Gastrocnemius medialis (tissue), 4 donors: ENCODE measurements at places on chromosomes 3 and 15. TPM values are rescaled to one million over a fixed set of nuclear protein-coding genes. Genes with fewer than 3 reads are reported as not detected.

TPRG1 gene
- total RNA-seq, result 9.0 TPM

DNA sequence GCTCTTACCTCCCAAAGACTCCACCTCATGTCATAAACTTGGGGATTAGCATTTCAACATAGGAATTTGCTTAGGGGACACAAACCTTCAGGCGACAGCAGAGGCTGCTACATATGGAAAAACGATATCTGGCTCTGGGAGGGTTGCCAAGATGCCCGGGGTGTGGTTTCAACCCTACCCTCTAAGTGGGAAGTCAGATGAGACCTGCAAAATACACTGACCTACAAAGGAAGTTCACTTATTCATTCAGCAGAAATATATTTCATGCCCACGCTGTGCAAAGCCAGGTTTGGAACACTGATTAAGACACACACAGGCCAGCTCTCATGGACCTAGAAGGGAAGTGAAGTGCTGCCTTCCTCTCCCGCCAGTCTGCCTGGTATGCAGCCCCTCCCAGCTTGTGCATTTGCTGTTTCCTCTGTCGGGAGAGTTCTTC is 239.3 kb downstream of the FEZF2 start:
- no peak overlapping the region for H3K4me3 ChIP-seq
- H3K36me3 ChIP-seq, result no peaks in the 10 kb centered on the region
- peak; percentile 83 for DNase-seq
- peaks cover 46% of the 10 kb centered on the region for H3K4me1 ChIP-seq
- H3K27me3 ChIP-seq, result no peaks in the 10 kb centered on the region
- peak overlapping the region; percentile 70 for H3K27ac ChIP-seq

DNA sequence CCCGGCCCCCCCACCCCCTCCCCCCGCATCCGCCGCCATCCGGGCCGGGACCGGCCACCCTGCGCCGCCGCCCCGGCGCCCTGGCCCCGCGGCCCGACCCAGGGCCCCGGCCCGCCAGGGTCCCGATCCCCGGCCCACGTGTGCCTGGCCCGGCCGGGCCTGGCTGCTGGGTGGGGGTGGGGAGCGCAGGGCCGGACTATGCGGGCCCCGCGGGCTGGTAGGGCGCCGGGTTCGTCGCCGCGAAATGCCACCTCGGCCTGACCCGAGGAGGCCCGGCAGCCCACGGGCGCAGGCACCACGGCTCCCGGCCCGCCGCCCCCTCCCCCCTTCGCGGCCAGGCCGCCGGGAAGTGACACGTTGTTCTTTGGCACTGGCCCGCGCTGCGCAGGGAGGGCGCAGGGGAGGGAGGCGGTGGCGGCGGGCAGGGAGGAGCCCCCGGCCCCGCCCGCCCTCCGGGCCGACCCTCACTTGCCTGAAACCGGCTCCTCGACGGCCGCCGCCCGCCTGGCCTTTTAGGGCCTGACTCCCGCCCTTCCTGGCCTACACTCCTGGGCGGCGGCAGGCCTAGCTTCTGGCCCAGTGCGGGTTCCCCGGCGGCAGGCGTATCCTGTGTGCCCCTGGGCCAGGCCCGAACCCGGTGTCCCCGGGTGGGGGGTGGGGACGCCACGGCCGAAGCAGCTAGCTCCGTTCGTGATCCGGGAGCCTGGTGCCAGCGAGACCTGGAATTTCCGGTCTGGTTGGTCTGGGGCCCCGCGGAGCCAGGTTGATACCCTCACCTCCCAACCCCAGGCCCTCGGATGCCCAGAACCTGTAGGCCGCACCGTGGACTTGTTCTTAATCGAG is 515 bp downstream of the EIF4G1 start:
- DNase-seq, result peak; percentile 84
- no peaks in the 10 kb centered on the region for H3K27me3 ChIP-seq
- H3K4me1 ChIP-seq, result peaks cover 51% of the 10 kb centered on the region
- H3K27ac ChIP-seq, result peak overlapping the region; percentile 99
- peak overlapping the region; percentile 73 for H3K4me3 ChIP-seq

- no peak overlapping the region for H3K4me3 ChIP-seq
- H3K27ac ChIP-seq, result no peak overlapping the region
- no peak for DNase-seq
- H3K27me3 ChIP-seq, result no peaks in the 10 kb centered on the region
- peaks cover 3% of the 10 kb centered on the region for H3K4me1 ChIP-seq
- H3K36me3 ChIP-seq, result peaks cover 6% of the 10 kb centered on the region
Observed at GRCh38 chr3:107251819-107252218, 125.4 kb upstream of the CCDC54 start.

DNA sequence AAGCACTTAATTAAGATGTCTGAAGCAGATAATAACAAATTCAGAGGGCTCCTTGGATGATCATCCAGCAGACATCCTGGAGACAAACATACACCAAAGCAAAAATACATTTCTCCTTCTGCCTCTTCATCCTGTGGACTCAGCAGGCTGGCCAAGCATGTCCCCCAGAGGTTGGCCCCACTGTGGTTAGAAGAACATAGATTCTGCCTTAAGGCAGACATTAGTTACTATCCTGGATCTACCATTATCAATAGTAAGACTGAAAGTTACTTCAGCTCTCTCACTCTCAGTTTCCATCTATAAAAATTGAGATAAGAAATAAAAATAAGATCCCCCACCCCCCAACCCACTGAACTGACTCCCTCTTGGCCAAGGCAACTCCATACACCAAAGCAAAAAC is 28.6 kb upstream of the TGFBR2 start:
- H3K4me1 ChIP-seq, result peaks cover 12% of the 10 kb centered on the region
- H3K4me3 ChIP-seq, result no peak overlapping the region
- no peaks in the 10 kb centered on the region for H3K27me3 ChIP-seq
- no peak overlapping the region for H3K27ac ChIP-seq
- H3K36me3 ChIP-seq, result no peaks in the 10 kb centered on the region
- no peak for DNase-seq

DNA sequence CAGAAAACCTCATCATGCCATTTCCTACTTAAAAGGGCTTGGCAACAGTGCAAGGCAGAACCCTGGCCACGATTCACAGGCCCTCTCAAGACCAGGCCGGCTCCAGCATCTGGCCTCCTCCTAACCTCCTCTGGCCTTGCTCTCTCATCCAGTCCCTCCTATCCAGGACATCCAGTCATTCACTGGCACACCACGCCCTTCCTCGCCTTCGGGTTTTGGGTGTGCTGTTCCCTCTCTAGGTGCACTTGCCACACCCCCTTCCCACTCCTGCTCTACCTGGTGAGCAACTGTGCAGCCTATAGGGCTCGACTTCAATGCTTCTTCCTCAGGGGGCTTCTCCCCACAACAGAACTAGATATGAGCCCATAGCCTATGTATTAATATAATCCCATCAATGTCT is 317.1 kb downstream of the ARRDC4 start:
- no peaks in the 10 kb centered on the region for H3K4me1 ChIP-seq
- H3K27me3 ChIP-seq, result no peaks in the 10 kb centered on the region
- no peak for DNase-seq
- no peaks in the 10 kb centered on the region for H3K36me3 ChIP-seq

- no peak for DNase-seq
- no peaks in the 10 kb centered on the region for H3K36me3 ChIP-seq
- H3K4me1 ChIP-seq, result peaks cover 8% of the 10 kb centered on the region
- H3K4me3 ChIP-seq, result no peak overlapping the region
- H3K27me3 ChIP-seq, result no peaks in the 10 kb centered on the region
Observed at GRCh38 chr3:377158-377561, 180.6 kb downstream of the CHL1 start.

DNA sequence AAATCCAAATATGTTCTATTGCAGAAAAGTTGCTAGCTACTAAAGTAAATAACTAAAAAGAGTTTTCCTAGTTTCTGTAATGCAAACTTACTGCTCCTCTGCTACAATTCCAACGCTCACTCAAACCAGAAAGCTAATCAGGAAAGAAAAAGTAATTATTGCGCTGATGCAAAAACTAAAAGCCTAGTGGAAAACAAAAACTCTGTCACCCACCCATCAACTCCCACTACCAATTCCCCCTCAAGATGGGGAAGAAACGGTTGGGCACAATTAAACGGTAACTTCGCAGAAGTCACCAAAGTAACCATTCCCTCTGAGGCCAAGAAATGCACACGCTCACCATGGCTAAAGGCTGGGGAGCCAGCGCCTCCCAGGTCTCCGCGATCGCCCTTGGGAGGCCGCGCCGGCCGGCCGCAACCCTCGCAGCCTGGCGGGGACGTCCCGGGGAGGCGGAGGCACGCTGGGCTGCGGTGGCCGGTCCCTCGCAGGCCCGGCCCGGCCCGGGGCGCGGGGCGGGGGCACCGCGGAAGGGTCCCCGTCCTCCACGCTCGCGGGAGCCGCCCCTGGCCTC is 684 bp downstream of the SLTM start:
- no peaks in the 10 kb centered on the region for H3K27me3 ChIP-seq
- peak overlapping the region; percentile 99 for H3K27ac ChIP-seq
- DNase-seq, result no peak
- H3K36me3 ChIP-seq, result no peaks in the 10 kb centered on the region
- H3K4me1 ChIP-seq, result peaks cover 26% of the 10 kb centered on the region
- peak overlapping the region; percentile 95 for H3K4me3 ChIP-seq

EXD1 gene
- not detected for total RNA-seq

DNA sequence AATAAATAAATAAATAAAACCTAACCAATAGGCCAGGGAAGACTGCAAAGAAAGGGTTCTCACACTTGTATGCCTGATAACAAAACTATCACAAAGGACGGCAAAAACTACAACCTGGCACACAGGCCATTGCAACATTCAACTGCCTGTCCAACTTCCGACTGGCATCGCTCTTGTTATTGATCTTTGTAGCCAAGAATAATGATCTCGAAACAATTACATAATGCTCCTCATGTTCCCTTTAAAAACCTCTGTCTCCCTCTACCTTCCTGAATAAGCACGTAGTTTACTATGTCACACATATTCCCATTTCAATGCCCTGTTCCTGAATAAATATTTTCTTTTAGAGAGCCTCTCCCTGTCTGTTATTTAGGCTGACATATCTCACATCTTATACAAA is 74.3 kb downstream of the B3GNT5 start:
- no peak overlapping the region for H3K27ac ChIP-seq
- no peak for DNase-seq
- no peaks in the 10 kb centered on the region for H3K27me3 ChIP-seq
- no peak overlapping the region for H3K4me3 ChIP-seq

GRCh38 chr15:34258151-34258550 is 33.3 kb downstream of the EMC4 start:
- H3K36me3 ChIP-seq, result peaks cover 49% of the 10 kb centered on the region
- H3K4me1 ChIP-seq, result no peaks in the 10 kb centered on the region
- no peaks in the 10 kb centered on the region for H3K27me3 ChIP-seq
- H3K4me3 ChIP-seq, result no peak overlapping the region

DNA sequence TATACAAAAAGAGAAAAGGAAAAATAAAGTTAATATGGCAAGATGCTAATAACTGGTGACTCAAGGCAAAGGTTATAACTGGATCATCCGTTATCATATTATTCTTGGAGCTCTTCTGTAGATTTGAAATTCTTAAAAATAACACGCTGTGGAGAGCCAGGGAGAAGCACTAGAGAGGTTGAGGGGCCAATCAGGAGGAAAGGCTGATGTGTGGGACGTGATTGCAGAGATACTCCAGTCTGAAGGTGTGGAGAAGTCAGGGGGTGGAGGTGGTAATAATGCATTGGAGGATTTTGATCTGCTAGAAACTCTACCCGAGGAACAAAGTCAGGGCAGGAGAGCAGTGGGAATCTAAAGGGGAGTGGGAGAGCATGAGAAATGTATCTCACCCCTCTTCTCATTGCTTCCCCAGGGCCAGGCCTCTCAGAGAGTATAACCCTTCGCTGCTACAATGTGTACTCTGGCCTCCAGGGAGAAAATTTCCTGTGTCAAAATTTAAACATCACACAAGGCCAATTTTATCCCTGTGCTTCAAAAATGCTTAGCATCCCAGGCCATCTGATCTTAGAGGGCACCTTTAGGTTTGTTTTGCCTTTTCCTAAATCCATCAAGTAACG is 211.5 kb upstream of the SEMA6D start:
- no peak overlapping the region for H3K4me3 ChIP-seq
- H3K36me3 ChIP-seq, result no peaks in the 10 kb centered on the region
- no peak for DNase-seq
- H3K27me3 ChIP-seq, result no peaks in the 10 kb centered on the region
- H3K4me1 ChIP-seq, result peaks cover 18% of the 10 kb centered on the region

- H3K4me3 ChIP-seq, result no peak overlapping the region
- no peak overlapping the region for H3K27ac ChIP-seq
- H3K36me3 ChIP-seq, result no peaks in the 10 kb centered on the region
- no peaks in the 10 kb centered on the region for H3K27me3 ChIP-seq
Observed at GRCh38 chr3:54185740-54186139, 63.4 kb downstream of the CACNA2D3 start.

GRCh38 chr3:51717947-51718346 is 11.1 kb downstream of the GRM2 start:
- no peak for DNase-seq
- H3K36me3 ChIP-seq, result no peaks in the 10 kb centered on the region
- no peak overlapping the region for H3K4me3 ChIP-seq
- H3K27ac ChIP-seq, result no peak overlapping the region
- no peaks in the 10 kb centered on the region for H3K4me1 ChIP-seq
- H3K27me3 ChIP-seq, result no peaks in the 10 kb centered on the region

DNA sequence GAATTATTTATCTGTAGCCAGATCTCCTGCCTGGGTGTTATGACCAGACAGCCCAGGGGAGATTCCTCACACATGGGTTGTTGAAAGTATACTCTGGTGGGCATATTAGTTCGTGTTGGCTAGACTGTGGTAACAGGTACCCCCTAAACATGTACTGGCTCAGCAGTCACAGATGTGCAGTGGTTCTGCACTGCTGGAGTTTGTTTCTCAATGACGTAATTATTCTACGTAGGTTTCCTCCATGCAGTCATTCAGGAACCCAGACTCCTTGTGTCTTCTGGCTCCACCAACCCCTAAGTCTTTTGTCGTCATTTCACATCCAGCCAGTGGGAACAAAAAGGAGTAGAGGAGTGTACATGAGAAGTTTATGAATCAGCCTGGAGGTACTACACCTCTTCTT is 16.2 kb downstream of the LSM3 start:
- DNase-seq, result no peak
- H3K4me3 ChIP-seq, result no peak overlapping the region
- H3K36me3 ChIP-seq, result no peaks in the 10 kb centered on the region
- no peaks in the 10 kb centered on the region for H3K27me3 ChIP-seq
- H3K27ac ChIP-seq, result no peak overlapping the region
